ENCODE measurements at places on chromosomes 12 and 14. TPM values are rescaled to one million over a fixed set of nuclear protein-coding genes. Genes with fewer than 3 reads are reported as not detected.

DNA sequence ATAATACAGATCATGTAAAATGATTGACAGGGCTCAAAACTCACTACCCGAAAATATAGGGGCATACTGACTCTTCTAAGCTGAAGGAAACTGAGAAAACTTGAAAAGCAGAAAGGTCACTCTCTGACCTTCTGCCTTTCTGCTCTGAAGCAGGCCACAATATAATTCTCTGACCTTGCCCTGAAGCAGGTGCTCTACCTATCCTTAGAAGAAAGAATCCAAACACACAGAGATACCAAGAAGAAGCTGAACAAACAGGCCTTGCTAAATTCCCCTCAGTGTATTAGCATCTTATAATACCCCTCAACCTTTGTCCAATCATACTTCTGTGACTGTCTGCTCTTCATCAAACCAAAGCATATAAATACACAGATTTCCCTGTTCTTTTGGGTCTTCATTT, 60.9 kb upstream of the BBS10 start:
- no peak for DNase-seq

NOXRED1 gene
- total RNA-seq, result not detected

DNA sequence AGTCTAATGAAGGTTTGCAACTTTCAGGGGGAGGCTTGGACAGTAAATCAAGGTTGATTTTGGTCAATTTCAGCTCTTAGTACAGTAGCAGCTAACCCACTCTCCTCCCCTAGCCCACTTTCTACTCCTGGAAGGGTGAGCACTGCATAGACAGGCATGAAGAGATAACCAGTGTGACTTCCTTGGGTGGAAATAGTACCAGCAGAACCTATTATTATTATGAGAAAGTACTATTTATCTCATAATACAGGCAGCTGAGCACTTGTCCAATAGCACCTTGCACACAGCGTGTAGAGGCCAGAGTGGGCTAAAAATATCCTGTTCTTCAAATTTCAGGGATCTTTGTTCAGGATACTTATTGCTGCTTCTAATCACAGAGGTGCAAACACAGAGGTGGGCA, 96.2 kb upstream of the FKBP4 start:
- DNase-seq, result no peak

DNA sequence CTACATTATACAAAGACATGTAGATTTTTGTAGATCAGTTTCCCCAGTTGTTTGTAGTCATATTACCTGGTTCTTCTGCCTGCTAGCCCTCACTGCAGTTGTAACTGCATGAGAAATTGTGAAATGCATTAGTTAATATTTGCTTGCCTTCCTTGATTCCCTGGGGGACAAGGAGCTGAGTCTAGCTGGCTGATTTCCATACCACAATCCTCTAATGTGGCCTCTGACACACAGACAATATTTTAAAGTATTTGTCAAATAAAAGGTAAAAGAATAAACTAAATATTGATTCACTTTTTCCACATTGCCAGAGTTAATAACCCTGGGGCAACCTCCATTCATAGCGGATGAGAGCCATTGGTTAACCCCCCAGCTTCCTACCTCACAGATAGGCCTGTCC, 128.8 kb upstream of the TMEM132C start:
- no peak for DNase-seq

DNA sequence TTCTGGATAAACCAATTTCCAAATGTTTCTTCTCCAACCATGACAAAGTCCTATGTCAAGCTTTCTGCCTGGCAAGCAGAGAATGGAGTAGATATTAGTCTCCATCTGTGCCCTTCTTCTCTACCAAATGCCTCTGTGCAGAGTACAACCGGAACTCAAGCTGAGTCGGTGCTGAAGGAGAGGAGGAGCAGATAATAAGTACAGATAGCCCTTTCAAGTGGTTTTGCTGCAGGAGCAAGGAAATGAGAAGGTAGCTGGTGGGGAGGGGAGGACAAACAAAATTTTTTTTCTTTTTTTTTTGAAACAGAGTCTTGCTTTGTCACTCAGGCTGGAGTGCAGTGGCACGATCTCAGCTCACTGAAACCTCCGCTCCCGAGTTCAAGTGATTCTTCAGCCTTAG, 14.2 kb upstream of the HELB start:
- DNase-seq, result peak; percentile 50

DNA sequence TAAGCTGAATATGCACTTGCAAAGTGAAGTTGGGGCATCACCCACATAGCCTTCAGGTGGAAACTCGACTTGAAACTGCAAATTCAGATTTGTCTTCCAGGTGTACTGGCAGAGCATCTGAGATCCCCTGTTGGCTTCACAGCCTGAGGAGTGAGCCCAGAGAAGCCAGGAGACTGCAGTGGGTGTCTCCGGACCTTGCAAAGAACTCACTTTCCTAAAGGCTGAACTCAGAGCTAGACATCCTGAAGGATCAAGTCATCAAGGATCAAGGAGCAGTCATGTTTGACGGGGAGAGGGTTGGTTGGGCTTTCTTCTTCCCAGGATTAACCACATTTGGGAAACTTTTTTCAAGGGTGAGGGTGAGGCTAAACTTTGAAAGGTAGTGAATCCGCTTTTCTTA, 9.1 kb upstream of the HOXC13 start:
- DNase-seq, result no peak

GRCh38 chr12:55728186-55728938, 447 bp downstream of the CD63 start:
- DNase-seq, result peak; percentile 77

RAPGEF3 gene
- 47.8 TPM for total RNA-seq

IAPP gene
- not detected for total RNA-seq

GRCh38 chr12:6062757-6063735, 61.4 kb downstream of the VWF start:
- peak; percentile 81 for DNase-seq

GRCh38 chr12:43131301-43131700, 420.7 kb downstream of the ADAMTS20 start:
- DNase-seq, result no peak

TPI1 gene
- 268 TPM for total RNA-seq

ARMH4 gene
- 5.5 TPM for total RNA-seq

GRCh38 chr14:85471744-85472143, 58.2 kb upstream of the FLRT2 start:
- peak; percentile 59 for DNase-seq

LPAR5 gene
- total RNA-seq, result 6.1 TPM

DNA sequence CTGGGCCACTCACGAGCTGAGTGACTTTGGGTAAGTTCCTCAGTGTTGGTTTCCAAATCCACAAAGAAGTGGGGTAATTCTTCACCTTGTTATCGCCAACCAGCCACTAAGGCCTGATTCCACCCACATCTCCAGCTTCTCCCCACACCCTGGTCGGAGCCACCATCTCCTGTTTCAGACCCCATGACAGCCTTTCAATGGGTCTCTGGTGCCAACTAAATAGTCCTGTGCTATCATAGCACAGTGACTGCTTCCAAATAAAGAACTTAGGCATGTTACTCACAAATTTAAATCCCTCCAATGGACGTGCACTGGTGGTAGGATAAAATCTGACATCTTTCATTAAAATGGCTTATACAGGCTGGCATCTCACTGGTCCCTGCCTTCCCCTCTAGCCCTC, 44.0 kb downstream of the TBX5 start:
- no peak for DNase-seq

GRCh38 chr14:99513946-99514551, 32.8 kb downstream of the CCNK start:
- DNase-seq, result no peak

DNA sequence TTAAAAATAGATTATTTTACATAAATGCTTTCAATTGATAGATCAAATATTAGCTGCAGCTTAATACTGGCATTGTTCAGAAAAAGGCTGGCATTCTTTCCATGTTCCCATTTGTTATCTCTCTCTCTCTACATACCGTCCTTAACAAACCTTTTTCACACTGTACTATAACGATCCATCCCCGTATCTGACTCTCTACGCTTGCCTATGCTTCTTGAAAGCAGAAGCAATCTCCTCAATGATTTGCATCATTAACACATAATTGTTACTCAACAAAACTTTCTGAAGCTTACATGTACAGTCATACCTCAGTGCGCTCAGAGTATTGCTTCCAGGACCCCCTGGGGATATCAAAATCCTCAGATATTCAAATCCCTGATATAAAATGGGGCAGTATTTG, 89.7 kb downstream of the TMTC1 start:
- DNase-seq, result no peak

DNA sequence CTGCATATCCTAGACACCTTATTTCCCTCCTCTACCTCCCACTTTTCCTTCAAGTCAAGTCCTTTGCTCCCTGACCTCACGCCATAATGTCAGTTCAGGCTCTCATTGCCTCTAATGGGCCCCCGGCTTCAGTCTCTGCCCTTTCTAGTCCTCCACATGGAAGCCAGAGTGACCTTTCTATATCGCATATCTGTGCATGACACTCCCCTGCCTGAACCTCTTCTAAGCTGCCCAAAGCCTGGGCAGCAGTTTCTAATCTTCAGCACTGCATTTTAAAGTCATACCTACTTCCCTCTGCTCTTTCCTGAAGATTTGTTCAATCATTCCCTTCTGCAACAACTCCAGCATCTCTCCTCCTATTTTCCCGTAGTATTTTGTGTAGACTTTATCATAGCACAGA, 45.5 kb downstream of the ESR2 start:
- DNase-seq, result no peak

DNA sequence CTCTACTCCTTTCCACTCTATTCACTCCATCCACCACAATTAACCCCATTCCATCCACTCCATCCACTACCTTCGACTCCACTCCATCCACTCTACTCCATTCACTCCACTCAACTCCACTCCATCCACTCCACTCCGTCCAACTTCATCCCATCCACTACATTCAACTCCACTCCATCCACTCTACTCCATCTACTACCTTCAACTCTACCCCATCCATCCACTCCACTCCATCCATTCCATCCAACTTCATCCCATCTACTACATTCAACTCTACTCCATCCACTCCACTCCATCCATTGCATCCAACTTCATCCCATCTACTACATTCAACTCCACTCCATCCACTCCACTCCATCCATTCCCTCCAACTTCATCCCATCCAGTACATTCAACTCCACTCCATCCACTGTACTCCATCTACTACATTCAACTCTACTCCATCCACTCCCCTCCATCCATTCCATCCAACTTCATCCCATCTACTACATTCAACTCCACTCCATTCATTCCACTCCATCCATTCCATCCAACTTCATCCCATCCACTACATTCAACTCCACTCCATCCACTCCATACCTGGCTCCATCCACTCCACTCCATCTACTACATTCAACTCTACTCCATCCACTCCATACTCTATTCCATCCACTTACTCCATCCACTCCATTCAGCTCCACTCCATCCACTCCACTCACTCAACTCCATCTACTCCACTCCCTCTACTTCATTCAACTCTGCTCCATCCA, 16.4 kb downstream of the HNF1A start:
- DNase-seq, result no peak

GRCh38 chr12:109443794-109444193, 33.3 kb downstream of the KCTD10 start:
- DNase-seq, result no peak

GRCh38 chr12:18383203-18383602, 121.9 kb downstream of the PIK3C2G start:
- DNase-seq, result peak; percentile 79

DNA sequence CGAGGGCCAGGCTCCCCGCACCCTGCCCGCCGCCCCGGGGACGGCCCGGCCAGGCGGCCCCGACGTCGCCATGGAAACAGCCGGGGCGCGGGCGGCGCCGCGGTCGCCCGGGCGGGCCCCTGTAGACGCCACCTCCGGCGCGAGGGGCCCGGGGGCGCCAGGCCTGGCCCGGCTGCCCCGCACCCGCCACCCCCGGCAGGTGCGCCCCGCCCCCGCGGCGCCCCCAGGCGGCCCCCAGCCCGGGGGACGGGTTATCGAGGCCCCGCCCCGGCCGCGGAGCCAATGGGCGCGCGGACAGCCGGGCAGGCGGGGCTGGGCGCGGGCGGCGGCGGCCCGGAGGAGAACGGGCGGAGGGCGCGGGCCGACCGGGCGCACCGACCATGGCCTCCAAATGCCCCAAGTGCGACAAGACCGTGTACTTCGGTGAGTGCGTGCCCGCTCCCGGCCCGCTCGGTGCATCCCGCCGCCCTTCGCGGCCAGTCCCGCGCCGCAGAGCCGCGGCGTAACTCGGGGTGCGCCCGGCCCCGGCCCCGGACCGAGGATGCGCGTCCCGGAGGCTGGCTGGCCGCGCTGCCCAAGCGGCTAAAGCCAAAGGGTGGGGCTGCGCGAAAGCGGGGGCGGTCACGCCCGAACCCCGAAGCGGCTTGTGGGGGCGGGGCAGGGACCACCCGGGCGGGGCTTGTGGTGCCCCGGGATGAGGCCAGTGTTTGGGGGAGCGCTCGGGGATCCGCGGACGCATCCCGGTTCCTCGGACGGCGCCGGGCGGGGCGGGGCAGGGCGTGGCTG, at the start of gene CRIP2:
CRIP2 (plus strand) TSS at position 339 of the 786 bp plus-strand sequence; CDS start at position 381, 42 bp downstream.
- peak; percentile 91 for DNase-seq

- no peak for DNase-seq
Observed at GRCh38 chr12:22234561-22234960, 99.9 kb downstream of the ST8SIA1 start.

DNA sequence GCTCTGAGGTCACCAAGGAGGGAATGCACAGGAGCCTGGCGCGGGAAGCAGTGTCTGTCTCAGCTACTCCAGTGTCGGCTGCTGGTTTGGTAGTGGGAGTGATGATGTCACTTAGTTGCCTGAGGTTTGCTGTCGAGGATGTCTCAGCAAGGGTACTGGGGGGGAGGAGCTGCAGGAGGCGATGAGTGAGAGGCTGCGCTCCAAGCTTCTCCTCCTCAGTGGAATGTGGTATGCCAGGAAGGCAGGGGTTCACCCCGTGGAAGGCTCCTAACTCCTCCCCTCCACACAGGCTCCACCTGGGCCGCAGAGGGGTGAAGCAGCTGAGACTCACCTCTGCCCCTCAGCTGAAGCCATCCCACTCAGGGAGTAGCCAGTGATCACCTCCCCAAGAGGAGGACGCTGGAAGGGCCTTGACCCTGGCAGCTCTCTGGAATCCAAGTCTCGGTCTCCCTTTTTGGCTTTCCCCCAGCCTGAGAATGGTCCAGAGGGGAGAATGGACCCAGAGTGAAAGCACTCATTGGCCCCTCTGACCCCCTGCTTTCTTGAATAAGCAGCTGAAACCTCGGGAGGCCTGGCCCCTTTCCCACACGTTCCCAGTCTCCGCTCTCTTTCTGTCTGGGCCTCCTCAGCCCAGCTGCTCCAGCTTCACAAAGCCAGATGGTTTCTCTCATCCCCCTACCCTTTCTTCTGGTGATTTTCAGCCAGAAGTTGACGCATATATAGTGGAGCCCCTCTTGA, 178.9 kb upstream of the FKBP4 start:
- no peak for DNase-seq
